CD4-positive, alpha-beta T cell treated with Interleukin-17A for 1 hour (primary cell): ENCODE measurements at places on chromosomes 4 and X.

DNA sequence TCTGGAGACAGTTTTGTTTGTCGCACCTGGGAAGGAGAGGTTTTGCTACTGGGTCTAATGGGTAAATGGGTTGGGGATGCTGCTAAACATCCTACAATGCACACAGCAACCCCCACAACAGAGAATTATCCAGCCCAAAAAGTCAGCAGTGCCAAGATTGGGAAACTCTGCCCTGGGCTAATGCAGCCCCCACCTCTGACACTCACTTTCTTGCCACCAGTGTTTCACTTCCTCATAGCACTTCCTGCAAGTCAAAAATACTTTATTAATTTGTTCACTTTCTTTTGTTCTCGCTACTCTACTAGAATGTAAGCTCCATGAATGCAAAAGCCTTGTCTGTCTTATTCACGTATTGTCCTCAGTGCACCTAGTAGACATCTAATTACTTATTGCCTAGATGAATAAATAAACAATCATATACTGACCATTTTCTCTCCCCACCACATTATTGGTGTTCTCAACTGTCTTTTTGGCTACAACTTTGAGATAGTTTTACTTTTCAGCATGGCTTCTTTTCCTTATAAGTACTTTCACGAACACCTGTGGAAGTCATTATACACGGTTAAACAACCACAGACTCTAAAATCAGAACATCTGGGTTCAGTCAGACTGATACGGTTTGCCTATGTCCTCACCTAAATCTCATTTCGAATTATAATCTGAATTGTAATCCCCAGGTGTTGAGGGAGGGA, 82.0 kb upstream of the PITX2 start:
- DNase-seq: no peak

- DNase-seq: no peak
These were observed 205.8 kb downstream of the SPANXN4 start for GRCh38 chrX:143231492-143231891.

- no peak for DNase-seq
These were observed 257.9 kb upstream of the CPEB2 start for GRCh38 chr4:14744346-14744745.

DNA sequence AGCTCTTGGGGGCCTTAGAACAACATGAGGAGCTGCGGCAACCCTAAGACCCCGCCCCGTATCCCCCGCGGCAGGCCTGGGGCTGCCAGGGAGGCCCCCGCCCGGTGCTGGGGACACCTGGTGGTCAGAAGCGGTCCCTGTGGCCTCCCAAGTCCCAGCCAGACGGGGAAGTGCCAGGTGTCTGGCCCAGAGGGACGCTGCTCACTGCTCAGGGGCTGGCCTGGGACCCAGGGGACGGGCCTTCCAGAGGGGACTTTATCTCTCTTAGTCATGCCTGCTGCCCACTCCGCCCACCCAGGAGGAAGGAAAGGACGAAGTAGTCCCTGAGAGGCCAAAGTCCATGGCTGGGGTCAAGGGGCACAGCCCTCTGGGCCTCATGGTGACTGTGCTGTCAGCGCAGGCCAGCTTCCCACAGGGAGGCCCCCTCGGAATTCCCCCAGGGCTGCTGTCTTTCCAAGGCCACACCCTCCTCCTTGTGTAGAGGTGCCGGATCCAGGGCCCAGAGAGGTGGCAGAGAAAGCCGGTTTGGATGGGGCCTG, 31.0 kb upstream of the HTRA3 start:
- DNase-seq: no peak

- peak; percentile 28 for DNase-seq
These were observed 403 bp downstream of the SGCB start for GRCh38 chr4:52037689-52038102.

DNA sequence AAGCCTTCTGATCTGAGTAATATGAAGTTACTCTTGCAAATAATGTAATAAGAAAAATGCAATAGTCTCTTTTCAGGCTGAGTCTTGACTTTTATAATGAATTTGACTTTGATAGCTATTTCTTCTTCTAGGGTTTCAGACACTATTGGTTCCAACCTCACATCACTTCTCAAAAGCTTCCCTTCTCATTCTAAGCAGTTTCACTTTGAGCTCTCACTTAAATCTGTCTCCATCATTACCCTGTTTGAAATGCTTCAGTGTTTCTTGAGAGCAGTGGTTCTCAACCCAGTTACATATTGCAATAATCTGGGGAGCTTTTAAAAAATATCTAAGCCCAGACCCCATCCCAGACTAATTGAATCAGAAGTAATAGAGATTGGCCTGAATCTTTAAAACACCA, 40.5 kb upstream of the BMP2K start:
- DNase-seq: no peak

DNA sequence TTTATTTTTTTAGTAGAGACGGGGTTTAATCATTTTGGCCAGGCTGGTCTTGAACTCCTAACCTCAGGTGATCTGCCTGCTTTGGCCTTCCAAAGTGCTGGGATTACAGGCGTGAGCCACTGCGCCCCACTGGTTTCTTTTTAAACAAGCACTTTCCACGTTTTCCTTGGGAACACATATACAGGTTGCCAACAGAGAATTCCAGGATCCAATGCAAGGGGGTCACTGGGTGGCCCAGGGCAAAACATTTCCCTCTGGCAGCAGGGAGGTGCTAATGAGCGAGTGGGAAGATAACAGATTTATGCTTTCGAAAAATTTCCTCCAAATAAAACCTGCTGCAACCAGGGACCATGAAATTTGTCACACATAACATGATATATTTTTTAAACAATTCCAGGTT, 41.1 kb downstream of the ADRA2C start:
- DNase-seq: no peak

- DNase-seq: no peak
These were observed 103.3 kb upstream of the EPHA5 start for GRCh38 chr4:65773636-65774035.

DNA sequence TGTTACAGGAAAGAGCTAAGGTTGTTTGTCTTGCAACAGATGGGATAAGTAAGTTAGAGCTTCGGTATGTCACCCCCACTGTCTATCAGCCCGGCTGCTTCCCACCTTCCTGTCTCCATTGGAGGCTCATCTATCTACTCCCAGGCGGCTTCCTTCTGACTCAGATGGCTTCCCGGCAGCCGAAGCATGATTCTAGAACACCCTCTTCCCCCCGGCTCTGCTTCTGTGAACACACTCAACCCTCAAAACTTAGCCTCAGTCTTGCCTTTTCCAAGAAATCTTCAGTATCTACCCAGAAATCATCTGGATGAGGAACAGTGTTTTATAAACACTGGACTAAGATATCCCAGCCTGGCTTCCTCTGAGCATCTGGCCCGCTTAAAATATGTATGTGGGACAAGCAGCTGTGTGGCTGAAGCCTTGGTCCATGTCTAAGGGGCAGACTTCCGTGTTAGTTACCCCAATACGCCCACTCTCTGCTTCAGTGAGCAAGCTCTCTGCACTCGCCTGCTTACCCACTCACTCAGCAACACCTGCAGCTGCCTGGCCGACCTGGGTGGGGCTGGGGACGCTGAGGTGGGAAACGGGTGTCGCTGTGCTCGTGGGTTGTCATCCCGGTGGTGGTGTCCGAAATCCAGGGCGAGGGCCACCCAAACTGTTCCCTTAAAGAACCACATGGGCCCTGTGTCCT, 12.0 kb upstream of the SLC2A9 start:
- DNase-seq: no peak

DNA sequence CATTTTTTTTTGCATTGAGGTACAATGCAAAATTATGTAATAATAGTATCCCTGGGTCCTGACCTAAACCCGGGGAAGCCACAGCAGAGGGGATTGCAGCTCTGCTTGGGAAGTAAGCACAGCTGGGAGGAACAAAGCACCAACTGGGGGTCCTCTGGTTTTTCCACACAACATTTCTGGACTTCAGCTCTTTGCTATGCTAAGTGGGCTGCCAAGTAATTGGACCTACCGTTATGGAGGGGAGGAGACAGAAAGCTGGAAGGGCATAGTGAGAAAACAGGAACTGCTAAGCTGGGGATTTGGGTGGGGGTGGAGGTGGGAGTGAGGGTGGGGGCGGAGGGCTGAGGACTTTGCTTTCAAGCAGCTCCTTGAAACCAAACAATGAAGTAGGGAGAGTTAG, 183.3 kb downstream of the ZIC3 start:
- no peak for DNase-seq

DNA sequence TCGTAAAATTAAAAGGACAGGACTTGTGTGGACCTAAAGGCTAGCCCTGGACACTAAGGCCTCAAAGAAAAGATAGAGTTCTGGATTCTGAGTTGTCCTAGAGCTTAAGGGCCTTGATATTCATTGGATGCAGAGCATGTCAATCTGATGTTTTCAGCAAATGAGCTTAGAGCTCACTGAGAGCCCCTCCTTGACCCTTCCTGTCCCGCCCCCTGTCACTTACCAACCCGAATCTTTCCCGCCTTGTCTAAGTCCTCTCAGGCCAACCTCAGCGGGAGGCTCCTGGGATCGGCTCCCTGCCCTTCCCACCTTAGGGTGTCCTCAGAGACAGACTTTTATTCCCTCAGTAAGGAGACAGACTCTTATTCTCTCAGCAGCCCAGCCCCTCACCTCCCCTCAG, at the start of gene CT47C1:
Gene CT47C1, plus strand, starts transcription at position 250 of the 400 bp plus-strand sequence. CDS start 233 bp downstream, outside the sequence.
- DNase-seq: no peak

- no peak for DNase-seq
These were observed 34.5 kb downstream of the SPINK2 start for GRCh38 chr4:56786955-56787354.

DNA sequence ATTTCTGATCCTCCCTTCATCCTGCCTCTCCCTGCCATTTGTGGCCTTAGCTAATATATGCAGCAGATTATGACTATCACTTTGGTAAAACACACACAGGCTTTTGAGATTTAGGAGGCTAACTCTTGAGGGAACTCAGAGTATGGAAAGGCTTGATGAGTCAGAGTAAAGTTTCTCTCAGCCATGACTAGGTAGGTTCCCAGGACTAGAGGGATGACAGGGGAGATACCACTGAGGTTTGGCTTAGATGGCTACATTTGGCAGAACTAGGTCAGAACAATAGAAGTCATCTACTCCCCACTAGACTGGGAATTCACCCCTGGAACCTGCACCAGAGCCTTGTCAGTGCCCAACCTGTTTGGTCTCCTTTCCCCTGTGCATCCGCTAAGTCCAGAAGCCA, 585.7 kb downstream of the TLL1 start:
- no peak for DNase-seq

DNA sequence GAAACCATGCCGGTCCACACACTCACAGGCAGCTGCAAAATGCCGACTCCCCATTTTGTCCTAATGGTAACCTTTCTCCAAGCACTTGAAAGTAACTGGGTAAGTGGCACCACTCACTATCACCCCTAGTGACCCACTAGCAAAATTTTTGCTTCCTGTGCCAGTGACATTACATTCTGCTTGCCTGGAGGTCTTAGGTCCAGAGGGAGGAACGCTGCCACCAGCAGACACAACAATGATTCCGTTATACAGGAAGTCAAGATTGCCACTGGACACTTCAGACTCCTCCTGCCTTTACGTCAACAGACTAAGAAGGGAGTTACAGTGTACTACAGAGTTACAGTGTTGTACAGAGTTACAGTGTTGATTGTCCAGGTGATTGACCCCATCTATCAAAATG, 11.8 kb upstream of the TMEM192 start:
- DNase-seq: no peak
